ENCODE measurements at places on chromosomes 1 and 21.
A peak's percentile ranks its signal among the peaks of the same experiment; 100 is the strongest.

DNA sequence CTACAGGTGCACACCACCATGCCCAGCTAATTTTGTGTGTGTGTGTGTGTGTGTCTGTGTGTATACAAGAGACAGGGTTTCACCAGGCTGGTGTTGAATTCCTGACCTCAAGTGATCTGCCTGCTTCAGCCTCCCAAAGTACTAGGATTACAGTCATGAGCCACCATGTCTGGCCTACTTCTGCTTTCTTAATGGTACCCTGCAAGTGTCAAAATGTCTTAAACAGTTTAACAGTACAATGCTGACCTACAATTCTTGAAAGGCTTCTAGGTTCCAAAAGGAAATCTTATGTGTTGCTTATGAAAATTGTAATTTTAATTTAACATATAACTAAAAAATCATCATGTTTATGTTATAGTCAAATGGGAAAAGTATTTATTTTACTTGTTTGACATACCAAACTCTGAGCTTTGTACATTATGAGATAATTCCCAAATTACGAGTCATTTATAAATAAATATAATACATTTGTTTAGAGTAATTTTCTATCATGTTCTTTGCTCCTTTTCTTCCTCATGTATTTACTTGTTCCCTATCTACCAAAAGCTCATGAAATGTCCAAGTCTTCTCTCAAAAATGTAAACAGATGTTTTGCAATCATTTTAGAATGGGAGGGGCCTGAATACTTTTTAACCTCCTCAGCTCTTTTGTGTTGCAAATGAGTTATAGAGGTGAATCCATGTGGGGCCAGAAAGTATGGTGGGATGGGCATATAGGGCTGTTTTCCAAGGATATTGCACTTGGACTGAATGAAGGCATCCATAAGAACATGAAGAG lies 8.4 kb upstream of the VCAM1 start:
- DNase-seq, result peak; percentile 4

DNA sequence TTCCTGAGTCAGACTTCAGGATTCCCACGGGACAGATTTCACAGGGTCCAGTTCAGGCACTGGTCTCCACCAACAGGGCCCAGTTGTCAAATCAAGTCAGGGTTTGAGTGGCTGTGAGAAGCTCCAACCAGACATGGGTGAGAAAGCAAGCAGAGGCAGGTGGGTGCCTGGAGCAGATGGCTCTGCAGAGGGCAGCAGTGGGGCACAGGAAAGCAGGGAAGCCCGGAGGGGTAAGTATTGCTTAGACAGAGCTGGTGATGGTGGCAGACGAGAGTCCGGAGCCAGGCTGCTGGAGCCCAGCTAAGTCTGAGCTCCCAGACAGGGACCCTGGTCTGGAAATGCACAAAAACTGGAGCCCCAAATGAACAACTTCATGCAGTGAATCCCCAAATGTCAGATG lies 40.4 kb downstream of the RIMS3 start:
- DNase-seq, result peak; percentile 37

- no peak for DNase-seq
Observed at GRCh38 chr1:215277532-215277931, 195.0 kb downstream of the KCNK2 start.

DNA sequence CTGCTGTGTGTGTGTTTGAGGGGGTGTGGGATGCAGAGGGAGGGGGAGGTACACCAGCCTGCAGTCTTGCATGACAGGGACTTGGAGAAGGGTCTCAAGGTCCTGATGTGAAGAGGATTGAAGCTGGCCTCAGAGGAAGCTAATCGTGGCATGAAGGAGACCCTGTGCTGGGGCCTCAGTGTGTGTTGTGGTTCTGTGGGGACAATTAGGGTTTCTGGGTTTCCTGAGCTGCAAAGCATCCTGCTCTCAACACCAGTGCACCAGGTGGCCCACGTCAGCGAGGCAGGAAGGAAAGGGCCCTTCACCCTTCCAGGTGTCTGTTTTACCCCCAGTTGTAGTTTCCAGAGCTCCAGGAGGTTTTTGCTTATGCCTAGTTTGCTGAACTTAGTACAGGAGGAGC lies 52.8 kb downstream of the TENT5C start:
- DNase-seq, result no peak

GRCh38 chr1:236214761-236215160 lies 67.0 kb downstream of the ERO1B start:
- DNase-seq, result no peak

GRCh38 chr1:224736619-224737352 lies 120.7 kb downstream of the CNIH3 start:
- DNase-seq, result peak; percentile 92

- peak; percentile 13 for DNase-seq
Observed at GRCh38 chr21:43361127-43361492, 65.8 kb downstream of the SIK1 start.

DNA sequence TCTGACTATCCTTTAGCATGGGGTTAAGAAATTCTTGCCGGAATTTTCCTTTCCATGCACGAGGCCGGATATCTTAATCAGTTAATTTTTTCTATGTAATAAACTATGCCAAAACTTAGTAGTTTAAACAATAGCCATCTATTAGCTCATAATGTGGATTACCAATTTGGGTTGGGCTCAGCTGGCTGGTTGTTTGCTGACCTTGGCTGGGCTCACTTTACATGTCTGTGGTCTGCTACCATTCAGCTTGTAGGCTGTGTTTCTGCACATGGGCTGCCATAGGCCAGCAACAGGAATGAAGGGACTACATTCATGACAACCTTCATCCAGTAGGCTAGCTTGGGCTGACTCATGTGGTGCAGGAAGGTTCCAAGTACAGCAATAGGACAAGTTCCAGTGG lies 56.0 kb upstream of the NTPCR start:
- DNase-seq, result no peak

All from NB4 (cell line).